ENCODE measurements at places on chromosomes 1 and 21. TPM values are rescaled to one million over a fixed set of nuclear protein-coding genes. Genes with fewer than 3 reads are reported as not detected.

- no peak for DNase-seq
Observed at GRCh38 chr1:65026235-65026634, 59.9 kb upstream of the JAK1 start.

DNA sequence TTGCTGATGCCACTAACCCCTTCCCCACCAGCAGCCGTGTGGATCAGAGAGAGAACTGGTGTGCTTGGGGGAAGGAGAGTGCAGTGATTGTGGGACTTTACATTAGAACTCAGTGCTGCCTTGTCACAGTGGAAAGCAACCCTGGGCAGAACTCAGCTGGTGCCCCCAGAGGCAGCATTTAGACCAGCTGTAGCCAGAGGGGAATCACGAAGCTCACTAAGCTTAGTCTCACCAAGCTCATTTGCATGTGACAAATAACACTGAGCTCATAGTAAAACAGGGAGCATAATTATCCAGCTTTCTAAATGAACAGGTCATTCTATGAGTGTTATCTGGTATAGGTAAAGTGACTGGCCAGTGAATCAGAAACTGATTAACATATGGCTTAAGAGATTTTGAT, 9.8 kb upstream of the SMAP2 start:
- no peak for DNase-seq

GRCh38 chr1:31588751-31589515, 12.6 kb downstream of the TINAGL1 start:
- no peak for DNase-seq

DNA sequence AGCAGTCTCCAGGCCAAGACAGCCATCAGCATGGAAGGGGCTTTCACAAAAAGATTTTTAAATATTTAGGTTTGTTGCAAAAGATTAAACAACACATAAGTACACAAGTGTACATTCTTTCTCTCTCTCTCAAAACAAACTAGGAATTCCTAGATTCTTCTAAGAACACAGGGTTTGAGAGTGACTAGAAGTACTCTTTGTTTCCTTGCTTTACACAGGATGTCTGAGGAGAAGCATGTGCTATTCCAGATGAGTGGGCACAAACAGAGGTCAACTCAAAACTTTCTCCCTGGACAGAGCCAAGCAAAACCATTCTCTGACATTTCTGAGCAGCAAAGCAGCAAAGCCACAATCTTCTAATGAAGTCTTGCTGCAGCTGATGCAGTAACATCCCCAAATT, 210.6 kb upstream of the HOOK1 start:
- DNase-seq: no peak

DNA sequence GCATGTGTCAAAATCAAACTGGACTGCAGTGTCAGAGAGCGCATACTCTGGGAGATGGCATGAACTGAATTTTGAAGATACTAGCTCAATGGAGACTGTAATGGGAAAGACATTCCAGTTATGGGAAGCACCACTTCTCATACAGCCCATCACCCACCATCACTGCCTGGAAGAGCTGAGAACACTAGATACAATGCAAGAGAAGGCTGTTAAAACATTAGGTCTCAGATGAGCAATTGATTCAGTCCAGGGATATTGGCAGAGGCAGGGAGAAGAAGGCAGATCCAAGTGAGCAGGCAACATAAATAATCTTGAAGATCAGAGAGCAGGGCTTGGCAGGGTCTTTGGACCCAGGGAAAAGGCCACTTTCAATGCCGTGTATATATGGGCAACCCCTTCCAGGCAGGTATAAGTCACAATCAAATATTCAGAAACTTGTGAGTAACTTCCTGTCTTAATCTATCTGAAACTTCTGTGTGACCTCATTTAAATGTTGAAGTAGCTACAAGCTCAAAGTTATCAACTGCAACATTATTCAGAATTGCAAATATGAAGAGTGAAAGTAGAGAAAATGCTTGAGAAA, 290.3 kb upstream of the SGIP1 start:
- peak; percentile 27 for DNase-seq

DNA sequence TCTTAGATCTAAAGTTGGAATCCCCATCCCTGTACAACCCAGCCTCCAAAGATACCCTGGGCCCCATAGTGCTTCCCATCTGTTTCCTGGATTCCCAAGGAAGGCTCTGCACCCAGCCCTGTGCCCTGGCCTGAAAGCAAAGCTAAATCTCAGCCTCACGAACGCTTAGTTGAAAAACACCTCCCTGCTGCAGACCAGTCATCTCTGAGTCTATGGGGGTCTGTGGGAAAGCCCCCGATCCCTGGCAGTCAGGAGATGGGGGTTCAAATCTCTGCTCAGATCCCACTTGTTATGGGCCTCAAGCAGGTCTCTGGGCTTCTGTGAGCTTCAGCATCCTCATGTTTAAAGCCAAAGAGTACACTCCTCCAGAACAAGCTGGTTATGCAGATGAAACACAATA, 210.5 kb upstream of the GRIK3 start:
- no peak for DNase-seq

- DNase-seq: no peak
Observed at GRCh38 chr1:70442490-70442889, 31.4 kb downstream of the CTH start.

GRCh38 chr21:38643404-38644023, 145.2 kb upstream of the ERG start:
- DNase-seq: no peak

DNA sequence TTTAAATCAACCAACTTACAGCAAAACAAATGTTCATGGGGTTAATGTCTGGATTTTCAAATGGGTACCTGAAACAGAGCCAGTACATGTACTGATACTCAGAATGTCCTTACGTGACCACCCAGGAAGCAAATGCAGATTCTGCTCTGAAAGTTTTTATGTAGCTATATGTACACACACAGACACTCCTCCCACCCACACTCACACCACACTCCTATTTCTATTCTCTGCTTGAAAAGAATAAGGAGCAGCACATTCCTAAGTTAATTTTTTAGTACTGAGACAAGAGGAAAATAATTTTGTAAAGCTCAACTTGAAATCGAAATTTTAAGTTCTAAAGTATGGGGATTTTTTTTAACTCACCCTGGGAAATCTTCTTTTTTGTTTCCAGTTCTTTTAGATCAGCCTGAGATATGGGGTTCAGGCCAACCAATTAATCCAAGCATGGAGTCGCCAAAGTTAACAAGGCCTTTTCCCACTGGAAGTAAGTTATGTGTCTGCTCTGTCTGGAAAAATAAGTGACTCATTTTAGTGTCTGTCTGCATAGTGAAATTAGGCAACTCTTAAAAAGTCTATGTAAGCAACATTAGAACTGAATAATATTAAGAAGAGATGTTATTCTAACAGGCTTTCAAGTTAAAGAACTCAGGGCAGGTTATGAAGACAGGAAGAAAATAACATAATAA, 75.5 kb upstream of the DYNLT5 start:
- peak; percentile 30 for DNase-seq

DNA sequence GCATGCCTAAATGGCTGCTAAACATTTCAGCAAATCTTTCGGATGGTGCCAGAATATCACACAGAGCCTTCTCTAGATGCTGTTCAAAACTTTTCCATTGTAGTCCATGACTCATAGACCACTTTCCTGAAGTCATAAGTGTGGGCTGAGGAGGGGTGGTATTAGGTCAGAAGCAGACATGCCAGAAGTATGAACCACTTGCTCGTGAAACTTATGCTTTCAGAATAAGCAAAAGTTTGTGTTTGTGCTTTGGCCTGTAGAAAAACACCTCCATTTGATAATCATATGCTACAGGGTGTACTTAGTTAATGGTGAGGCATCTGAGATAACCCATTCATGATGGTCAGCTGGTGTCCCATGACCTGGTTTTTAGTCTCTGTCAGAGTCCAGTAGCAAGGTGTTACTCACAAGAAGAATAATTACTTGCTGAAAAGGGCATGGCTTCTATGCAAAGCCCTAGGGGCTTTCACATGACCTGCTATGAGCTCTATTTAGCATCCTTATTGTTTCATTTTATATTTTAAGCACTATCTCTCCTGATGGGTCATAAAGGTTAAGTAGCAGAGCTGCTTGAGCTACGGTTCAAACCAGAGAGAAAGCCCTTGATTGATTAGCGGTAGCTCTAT, 183.1 kb upstream of the IVNS1ABP start:
- peak; percentile 89 for DNase-seq

GRCh38 chr1:117569856-117570255, 36.0 kb upstream of the TENT5C start:
- no peak for DNase-seq

DNA sequence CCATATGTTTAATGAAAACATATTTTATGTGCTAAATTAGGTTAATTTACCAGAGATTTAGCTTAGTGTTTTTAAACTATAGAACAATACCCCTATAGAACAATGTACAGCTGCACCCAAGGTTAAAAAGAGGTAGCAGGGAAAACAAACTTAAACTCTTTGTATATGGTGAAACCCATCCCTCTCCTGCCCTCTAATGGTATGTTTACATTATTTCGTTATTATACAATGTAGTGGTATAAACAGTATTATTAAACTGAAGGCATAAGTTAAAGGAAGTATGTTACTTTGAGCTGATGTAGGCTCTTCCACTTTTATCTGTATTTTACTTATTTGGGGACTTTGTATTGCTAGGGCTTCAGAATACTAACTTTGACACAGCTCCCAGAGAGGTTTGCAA, 16.7 kb upstream of the ZYG11A start:
- no peak for DNase-seq

GRCh38 chr1:100989306-100990077, 36.1 kb downstream of the DPH5 start:
- peak; percentile 59 for DNase-seq

DNA sequence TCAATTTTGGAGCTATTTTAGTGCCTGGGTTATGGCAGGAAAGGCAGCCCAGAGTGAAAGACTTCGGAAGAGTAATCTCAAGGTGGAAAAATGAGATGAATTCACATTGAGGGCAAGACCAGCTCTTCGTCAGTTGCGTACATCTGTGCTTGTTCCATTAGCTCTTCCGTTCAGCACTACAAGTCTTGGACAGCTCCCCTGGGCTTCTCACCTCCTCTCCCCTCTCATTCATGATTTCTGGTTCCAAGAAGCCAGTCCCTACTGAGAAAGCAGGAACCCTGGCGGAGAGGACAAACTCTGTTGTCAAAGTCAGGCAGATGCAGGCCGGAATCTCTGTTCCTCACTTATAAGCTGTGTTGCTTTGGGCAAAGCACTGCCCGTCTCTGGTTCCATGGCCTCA, 76.5 kb downstream of the ACTL8 start:
- peak; percentile 42 for DNase-seq

GRCh38 chr1:9822897-9823692, 670 bp downstream of the CLSTN1 start:
- DNase-seq: peak; percentile 12

DNA sequence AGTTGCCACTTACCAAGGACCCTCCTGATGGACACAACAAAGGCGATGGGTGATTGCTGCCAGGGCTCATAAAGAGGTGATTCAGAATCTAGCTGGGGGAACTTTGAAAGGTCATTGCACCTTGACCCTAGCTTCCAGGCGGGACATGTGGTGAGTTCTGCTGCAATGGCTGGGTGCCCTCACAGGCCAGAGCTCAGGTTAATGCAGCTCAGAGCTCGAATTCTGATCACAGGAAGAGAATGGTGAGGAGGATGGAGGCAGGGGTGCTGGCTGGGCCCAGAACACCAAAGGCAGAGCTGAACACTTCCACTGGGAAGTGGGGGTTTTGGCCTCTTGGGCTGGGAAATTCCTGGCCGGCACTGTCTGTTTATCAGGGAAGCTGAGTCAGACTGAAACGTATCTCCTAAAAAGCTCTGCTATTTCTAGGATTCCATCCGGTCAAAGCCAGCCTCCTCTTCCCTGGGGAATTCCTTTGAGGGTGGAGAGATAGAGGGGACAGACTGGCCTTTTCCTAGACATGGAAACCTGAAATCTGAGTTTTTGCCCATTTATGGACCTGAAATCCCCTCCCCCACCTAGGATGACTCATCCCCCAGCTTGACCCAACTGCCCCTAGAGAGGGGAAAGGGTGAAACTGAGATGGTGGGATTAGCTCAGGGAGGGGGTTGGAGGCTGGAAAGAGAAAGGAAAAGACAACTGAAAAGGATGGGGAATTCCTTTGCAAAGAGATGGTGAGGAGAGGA, 27.2 kb downstream of the NUAK2 start:
- peak; percentile 93 for DNase-seq

DNA sequence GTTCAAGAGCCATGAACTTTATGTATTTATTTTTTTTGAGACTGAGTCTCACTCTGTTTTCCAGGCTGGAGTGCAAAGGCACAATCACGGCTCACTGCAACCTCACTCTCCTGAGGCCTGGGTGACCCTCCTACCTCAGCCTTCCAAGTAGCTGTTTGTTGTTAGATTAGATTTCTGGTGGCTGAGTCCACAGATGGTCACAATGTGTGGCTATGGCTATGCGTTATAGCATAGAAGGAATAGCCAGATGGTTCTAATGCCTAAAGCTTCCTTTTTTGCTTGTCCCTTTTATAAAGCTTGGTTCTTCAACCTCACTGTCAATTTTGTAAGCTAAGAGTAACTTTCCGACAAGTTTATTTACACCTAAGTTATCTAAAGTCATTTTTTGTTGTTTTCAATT, 62.3 kb upstream of the FMN2 start:
- DNase-seq: no peak

DNA sequence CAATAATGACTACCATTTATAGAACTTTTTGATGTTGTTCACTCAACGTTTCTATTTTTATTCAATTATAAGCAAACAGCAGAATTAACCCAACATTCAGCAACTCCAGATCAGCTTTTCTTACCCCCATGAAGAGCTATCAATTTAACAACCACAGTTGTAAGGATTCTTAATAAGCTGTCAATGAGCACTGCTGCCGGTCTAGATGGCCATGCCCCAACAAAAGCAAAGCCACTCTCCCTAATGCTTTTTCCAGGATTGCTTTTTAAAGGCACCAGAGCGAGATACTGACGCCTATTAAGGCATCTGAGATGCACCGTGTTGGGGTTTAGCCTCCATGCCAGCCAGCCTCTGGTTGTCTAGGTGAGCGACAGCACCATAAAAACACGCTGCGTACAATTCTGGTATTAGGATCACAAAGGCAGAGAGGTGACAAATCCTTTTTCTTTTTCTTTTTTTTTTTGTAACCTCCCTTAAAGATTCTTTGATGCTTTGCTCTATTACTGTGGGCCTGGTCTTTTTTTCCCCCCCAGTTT, 39.5 kb downstream of the PTPRC start:
- DNase-seq: no peak

GRCh38 chr1:221816899-221817298, 75.0 kb upstream of the DUSP10 start:
- peak; percentile 87 for DNase-seq

Gene BTBD19
- total RNA-seq: 3.6 TPM

Gene FCGR3B
- total RNA-seq: not detected

Gene LAMB3
- total RNA-seq: 423 TPM

Gene CYP4B1
- total RNA-seq: not detected

Gene DISP1
- total RNA-seq: 0.84 TPM

Gene FAM3B
- 0.10 TPM for total RNA-seq

Gene AGMAT
- total RNA-seq: not detected

Gene FNDC5
- total RNA-seq: 1.4 TPM

Gene CFHR2
- total RNA-seq: not detected

Gene TINAGL1
- 14.5 TPM for total RNA-seq

Gene OR2L5
- not detected for total RNA-seq

Data from HT1080 (cell line).